ENCODE measurements at places on chromosomes 1 and 21.

DNA sequence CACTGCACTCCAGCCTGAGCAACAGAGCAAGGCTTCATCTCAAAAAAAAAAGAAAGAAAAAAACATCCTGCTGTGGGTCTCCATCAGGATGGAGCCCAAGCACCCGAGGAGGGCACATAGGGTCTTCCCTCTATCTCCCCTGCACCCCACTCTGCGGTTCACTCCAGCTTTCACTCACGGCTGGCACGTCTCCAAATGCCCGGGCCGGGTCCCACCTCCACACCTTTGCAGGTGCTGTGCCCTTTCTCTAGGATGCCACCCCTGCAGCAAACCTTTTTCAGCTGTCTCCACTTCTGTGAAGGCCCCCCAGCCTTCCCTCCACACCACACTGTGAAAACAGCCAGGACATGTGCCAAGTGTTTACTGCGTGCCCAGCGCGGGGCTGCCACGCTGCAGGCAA is 22.4 kb upstream of the DDOST start:
- DNase-seq = no peak

GRCh38 chr21:27536319-27536718 is 569.4 kb upstream of the ADAMTS5 start:
- DNase-seq = no peak

DNA sequence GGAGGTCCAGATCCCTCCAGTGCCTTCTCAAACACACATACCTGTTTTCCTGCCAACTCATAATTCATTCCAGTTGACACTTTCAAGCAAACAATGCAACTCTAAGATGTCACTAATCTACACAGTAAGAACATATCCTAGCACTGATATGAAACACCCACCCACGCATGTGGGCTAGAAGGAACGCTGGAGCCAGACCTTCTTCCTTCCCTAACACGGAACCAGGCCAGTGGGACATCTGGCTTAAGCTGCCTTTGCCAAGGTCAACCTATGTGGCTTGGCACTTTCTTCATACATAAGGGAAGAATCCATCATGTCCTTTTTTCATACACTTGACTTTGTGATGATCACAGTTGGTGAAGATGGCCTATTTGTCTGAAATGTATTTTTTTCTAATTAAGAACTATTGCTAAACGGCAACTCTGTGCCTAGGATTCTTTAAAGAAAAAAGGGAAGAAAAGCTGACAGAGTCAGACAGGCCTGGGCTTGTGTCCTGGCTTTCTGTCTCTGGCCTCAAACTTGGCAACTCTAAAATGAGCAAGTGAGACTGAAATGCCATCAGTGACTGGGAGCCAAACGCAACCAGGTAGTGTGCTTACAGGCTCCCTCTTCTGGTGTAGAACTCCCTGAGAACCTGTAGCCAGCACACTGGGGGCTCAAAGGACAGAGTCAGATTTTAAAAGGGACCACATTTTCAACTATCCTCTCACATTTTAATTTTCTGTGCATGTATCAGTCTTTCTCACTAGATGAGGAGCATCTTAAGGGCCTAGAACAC is 92.6 kb upstream of the BEND5 start:
- no peak for DNase-seq

- DNase-seq = no peak
Measured at GRCh38 chr1:58884706-58885661, 101.1 kb upstream of the JUN start.

GRCh38 chr21:45550522-45551210 is 8.4 kb upstream of the SLC19A1 start:
- no peak for DNase-seq

Measured in muscle of back (tissue), 13 donors.